GM04504 (cell line): ENCODE measurements at places on chromosomes 7 and 10.

DNA sequence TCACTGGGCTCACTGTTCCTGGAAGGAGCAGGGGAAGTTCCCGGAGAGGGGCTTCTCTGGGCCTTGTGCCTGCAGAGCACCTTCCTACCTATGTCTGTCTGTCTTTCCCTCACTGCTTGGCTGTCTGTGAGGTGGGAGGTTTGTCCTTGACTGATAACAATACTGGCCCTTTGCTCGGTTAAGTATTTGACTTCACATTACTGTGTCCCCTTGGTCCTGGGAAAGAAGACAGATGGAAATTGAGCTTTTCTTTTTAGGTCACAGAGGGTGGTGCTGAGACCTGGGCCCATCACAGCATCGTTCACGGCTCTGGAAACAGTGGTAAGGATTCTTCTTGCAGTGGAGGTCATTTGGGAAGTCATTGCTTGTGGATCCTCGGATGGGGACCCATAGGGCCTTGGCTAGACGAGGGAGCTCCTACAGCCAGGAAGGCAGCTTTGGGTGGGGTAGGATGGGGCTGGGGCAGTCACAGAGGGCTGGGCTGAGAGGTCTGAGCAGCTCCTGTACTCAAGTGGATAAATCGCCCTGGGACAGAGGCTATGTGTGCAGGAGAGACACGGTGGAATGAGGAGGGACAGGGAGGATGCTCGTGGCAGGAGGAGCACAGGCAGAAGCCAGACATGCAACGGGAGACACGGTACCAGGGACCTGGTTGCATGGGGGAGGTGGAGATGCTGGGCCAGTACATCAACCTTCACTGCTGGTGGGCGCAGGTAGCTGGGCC lies 450.2 kb downstream of the PLXNA4 start:
- DNase-seq = no peak

- DNase-seq = no peak
Measured at GRCh38 chr10:48549236-48549635, 55.6 kb downstream of the ARHGAP22 start.

DNA sequence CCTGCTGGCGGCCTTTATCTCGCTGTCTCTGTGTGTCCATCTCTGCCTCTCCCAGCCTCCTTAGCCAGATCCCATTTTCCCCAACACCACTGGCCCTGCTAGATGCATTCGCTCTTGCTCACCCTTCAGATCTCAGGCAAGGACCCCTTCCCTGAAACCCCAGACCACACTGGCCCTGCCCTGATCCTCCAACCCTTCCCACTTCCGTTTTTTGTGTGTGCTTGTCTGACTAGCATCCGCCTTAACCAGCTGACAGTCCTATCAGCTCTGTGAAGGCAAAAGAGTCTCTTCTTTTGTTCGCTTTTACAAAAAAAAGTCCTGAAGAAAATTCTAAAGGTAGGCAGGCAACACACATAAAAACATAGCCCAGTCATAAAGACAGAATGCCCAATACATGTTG lies 28.7 kb downstream of the CHST15 start:
- no peak for DNase-seq

DNA sequence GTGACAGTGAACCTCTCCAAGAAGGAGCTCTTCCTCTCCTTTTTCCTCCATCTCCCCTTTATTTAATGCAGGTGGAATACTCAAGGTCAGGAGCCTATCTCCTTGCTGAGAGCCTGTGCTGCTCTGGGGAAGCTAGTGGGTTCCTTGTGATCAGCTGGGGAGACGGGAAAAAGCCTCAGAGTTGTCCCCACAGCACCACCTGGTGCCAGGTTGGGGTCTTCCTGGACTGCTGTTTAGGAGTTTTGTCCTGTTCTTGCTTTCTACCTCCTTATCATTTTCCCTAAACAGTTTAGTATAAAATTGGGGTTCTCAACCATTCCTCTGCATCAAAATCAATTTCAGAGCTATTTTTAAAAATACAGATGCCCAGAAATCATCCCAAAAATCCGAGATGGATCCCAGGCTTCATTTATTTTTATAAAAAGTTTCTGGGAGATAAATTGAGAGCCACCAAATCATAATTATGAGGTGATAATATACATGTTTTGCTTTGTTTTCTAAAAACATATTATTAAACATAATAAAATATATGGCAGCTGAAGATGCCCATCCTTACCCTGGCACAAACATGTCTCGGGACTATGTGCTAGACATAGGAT lies 44.3 kb downstream of the MACC1 start:
- DNase-seq = peak; percentile 35

- DNase-seq = no peak
Measured at GRCh38 chr10:132321726-132322125, 10.3 kb upstream of the LRRC27 start.

DNA sequence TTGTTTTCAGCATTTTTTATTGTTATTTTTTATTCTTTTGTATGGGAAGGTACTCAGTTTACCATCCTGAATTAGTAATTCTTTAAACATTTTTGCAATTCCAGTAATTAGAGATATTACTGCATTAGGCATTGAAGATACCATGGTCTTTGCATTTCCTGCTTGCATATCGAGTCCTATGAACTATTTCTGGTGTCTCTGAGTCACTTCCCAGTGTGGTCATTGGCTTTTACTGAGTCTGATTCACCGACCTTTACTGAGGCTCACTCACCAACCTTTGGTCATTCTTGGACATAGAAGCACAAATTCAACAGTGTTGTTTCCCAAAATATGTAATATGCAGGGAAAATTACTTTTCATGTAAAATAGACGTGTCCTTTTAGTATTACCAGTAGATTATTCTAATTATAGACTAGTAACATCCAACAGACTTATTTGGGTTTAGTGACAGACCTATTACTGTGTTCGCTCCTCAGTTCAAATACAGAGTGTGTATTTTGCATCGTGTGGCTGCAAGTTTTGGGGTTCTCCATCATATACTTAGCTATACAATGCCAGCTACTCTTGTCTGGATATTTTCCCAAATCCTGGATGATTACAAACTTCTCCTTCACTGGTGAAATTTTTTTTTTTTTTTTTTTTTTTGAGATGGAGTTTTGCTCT lies 180.7 kb upstream of the PRSS1 start:
- DNase-seq = peak; percentile 65

GRCh38 chr7:16982640-16983350 lies 101.0 kb upstream of the AGR3 start:
- DNase-seq = no peak

GRCh38 chr7:148978091-148978490 lies 50.2 kb downstream of the PDIA4 start:
- DNase-seq = no peak

DNA sequence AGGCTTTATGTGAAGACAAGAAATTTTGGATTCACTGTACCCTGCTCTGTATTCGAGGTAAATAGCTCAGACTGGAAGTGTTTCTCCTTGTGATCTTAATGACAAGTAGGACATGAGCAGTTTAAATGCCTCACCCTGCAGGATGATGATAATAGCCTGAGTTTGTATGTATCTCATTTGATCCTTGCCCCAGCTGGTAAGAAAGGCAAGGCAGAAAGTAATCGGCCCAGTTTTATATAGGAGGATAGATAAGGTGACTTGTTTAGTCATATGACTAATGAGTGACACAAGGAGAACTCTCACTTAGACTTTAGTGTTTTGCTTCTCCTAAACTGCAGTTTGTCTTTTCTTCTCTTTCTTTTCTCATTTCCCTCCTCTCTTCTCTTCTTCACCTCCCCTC lies 372.6 kb downstream of the PHF14 start:
- no peak for DNase-seq

DNA sequence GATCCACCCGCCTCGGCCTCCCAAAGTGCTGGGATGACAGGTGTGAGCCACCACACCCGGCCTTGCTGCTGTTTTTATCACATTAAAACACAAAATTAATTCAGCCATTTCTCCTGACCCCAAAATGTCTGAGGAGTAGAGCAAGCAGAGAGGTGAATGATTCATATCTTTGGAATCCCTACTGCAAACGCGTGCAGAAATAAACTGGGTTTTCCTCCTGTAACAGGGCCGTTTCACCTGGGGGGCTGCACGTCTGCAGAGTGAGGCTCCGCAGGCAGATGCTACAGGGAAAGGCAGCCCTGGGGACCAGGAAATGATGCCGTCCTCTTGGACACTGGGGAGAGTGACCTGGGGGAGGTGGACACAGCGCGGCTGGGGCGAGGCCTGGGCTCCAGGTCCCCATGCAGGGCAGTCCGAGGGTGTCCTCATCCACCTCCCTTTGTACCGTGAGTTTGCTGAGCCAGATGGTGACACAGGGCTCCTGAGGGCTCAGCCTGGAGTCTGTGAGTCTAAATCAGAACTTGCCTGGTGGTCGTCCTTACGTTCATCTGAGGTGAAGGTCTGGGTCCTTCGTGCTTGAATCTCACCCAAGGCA lies 41.9 kb downstream of the PDGFA start:
- DNase-seq = no peak

DNA sequence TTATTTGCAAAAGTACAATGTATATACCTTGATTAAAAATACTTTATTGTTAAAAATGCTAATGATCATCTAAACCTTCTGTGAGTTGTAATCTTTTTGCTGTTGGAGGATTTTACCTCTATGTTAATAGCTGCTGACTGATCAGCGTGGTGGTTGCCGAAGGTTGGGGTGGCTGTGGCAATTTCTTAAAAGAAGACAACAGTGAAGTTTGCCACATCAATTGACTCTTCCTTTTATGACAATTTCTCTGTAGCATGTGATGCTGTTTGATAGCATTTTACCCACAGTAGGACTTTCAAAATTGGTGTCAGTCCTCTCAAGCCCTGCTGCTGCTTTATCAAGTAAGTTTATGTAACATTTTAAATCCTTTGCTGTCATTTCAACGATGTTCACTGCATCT lies 16.9 kb upstream of the ENTPD1 start:
- no peak for DNase-seq

DNA sequence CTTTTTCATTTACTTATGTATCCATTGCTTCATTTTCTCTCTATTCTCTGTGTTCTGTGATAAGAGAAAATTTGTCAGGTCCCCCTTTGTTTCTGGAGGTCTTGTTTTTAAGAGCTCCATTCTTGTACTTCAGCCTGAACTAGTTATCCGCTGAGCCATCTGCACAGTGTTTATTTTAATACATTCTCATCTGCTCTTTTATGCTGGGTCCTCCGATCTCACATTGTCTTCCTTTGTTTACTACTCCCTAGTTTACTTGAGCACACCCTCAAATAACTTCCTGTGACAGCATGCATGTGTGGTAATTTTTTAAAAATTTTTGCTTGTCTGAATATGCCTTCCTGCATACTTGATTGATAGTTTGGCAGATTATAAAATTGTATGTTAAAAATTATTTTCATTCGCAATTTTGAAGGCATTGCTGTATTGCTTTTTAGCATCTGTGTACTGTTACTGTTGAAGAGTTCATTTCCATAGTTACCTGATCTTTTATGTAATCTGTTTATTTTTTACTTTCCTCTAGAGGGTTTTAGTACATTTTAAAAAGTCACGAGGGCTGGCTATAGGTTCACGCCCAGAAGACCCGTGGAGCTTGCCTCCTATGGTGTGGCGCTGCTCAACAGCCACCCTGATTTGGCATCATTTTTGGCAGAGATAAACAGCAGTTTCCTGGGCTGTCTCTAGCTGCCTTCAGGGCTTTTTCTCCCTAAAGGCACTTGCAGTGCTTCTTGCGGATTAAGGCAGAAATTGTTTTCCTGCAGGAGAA lies 31.9 kb downstream of the RSBN1L start:
- DNase-seq = peak; percentile 29

DNA sequence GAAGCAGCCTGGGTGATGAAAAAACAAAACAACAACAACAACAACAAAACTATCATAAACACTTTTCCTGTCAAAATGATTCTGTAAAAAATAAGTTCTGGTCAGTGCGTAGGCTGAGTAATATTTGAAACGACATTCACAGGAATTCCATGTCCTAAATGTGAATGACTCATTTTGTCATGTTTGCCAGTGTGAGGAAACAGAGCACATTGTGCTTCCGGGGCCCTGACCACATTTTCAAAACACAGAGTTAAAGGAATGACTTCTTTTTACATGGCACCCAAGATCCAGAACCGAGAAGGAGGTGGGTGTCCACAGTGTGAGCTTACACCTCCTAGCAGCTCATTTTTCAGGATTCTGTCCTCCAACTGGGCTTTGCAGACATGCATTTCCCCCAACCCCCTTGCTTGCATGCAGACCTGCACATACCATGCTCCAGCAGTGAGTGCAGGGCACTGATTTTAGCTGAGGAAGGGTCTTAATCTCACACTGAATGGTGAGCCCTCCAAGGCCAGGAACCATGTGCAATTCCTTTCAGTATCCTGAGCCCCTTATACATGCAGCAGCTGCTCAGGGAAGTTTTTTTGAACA lies 3.0 kb downstream of the CLRN3 start:
- peak; percentile 17 for DNase-seq

- no peak for DNase-seq
Measured at GRCh38 chr7:876972-877311, 588 bp downstream of the GET4 start.

GRCh38 chr10:69842882-69843281 lies 41.2 kb downstream of the COL13A1 start:
- DNase-seq = no peak

- DNase-seq = peak; percentile 53
Measured at GRCh38 chr10:102452672-102453340, 1.5 kb upstream of the C10orf95 start.

- peak; percentile 56 for DNase-seq
Measured at GRCh38 chr7:148894591-148894990, 10.5 kb upstream of the EZH2 start.

DNA sequence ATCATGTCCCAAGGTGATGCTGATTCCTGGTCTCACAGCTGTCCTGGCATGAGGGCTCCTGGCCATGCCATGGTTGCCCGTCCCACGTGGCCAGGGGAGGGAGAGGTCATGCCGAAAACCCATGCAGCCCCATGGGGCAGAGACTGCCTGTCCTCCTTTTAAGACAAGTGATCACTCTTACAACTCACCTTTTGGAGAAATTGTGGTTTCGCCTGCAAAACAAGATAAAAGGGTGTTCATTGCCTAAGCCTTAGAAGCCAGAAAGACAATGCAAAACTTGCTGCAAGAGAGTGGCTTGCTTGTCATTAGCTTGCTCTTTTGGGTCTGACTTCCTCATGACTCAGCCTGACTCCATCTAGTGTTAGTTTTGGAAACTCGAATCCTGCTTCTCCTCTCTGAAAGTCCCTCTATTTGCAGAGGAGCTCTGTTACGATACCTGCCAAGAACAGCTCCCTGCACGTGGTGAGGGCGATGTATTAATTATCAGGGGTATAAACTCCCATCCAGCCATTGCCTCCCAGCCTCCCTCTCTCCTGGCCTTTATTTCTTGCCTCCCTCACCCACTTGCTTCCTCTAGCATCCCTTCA lies 26.7 kb downstream of the TMEM273 start:
- DNase-seq = peak; percentile 48

DNA sequence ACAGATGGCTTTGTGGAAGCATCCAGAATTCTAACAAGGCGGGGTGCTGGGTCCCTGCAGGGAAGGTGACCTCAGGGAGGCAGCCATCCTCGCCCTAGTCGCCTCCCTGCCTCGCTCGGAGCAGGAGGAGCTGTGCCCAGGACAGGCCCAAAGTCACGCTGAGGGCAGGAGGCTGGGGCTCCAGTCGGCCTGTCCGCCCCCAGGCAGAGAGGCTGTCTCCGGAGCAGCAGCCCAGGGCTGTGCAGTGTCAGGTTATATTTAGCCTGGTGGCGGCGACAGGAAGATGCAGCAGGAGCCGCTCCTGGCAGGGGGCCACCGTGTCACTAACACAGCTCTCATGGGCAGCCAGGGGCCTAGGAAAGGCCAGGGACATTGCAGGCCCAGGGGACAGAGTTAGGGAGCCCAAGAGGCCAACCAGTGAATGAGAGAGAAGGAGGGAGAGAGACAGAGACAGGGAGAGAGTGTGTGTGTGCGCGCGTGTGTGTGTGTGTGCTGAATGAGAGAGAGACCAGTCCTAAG lies 13.5 kb downstream of the KCNH2 start:
- no peak for DNase-seq

- no peak for DNase-seq
Measured at GRCh38 chr7:25029075-25029474, 49.1 kb upstream of the OSBPL3 start.

- no peak for DNase-seq
Measured at GRCh38 chr10:92395271-92395670, 104.3 kb downstream of the MARCHF5 start.
